Sciatic nerve (tissue), 2 donors: ENCODE measurements at places on chromosomes 6 and 20.

DNA sequence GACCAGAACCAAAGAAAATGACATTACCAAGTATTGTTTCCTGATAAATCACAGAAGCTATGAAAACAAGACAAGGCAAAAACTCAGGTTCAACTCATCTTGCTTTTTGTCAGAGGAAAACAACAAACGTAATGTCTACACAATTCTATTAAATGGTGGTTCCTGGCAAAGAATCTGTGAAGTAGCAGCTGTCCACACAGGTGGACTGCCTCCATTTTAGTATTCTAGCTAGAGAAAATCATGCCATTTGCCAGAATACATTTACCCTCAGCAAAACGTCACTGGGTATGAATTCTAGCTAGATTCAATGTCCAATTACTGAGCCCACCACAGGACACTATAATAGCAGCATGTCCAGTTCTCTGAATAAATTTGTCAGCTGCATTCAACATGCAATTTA lies 125.4 kb downstream of the ADGRB3 start:
- DNase-seq = no peak

- no peak for DNase-seq
Measured at GRCh38 chr6:156977527-156978291, 200.5 kb downstream of the ARID1B start.

- no peak for DNase-seq
Measured at GRCh38 chr6:160121558-160121957, at the start of gene SLC22A1. Gene SLC22A1, plus strand, starts transcription at chr6:160121815. Its CDS starts 121 bp downstream, at chr6:160121936.

DNA sequence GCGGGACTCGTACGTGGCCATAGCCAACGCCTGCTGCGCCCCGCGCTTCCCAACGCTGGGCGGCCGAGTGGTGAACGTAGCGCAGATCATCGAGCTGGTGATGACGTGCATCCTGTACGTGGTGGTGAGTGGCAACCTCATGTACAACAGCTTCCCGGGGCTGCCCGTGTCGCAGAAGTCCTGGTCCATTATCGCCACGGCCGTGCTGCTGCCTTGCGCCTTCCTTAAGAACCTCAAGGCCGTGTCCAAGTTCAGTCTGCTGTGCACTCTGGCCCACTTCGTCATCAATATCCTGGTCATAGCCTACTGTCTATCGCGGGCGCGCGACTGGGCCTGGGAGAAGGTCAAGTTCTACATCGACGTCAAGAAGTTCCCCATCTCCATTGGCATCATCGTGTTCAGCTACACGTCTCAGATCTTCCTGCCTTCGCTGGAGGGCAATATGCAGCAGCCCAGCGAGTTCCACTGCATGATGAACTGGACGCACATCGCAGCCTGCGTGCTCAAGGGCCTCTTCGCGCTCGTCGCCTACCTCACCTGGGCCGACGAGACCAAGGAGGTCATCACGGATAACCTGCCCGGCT lies 3.4 kb downstream of the SLC32A1 start:
- DNase-seq = no peak

GRCh38 chr20:4805663-4806449 lies 84.1 kb downstream of the PRND start:
- no peak for DNase-seq

GRCh38 chr6:37802810-37803209 lies 16.7 kb upstream of the ZFAND3 start:
- no peak for DNase-seq

DNA sequence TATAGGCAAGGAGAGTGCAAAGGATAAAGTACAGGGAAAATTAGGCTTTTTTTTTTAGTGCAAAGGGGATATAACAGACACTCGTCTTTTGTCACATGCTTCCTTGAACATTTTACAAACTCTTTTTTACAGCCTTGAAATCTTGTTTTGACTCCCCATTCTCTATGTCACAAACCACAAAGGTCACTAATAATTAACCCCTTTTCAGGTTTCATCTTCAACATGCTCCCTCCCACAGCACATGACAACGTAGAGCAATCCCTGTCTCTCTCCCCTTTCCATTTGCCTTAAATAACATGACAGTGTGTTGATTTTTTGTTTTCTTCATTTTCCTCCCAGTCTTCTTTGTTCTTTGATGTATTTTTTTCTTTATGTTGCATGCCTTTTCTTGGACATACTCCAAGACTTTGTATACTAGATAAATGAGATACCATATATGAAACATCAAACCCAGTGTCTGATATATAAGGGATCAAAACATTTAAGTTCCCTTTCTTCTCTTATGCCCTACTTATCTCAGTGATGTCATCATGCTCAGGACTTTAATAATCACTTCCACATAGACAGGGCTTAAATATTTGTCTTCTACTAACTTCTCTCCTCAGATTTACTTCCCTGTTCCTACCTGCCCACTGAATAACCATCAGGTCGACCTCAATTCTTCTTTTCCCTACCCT lies 378.7 kb upstream of the HSF2 start:
- no peak for DNase-seq

- no peak for DNase-seq
Measured at GRCh38 chr6:108113557-108114519, 39.3 kb upstream of the OSTM1 start.

DNA sequence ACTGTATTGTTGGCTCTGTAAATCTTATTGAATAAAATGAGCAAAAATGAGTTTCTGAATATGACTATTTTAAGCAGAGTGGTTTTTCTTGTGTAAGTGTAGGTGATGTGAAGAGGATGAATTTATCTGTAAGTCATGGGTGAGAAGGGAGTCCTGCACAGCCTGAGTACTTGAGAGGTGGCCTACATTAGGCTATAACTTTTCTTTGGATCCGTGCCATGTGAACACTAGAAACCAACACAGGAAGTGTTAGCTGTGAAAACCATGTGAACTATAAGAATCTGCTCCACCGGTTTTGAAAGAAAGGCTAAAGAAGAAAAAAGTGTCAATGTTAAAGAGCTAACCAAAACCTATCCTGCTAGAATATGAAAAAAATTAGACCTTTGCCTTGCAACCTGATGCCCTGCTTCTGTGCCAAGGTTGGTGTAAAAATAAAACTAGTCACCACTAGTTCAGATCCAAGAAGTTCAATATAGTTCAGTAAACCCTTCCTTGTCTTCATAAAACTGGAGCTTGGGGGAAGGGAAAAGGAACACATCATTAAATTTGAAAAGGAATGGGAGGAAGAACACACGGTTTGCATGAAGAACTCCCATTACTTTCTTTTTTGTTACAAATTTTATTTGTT lies 21.3 kb downstream of the PLCB1 start:
- no peak for DNase-seq

DNA sequence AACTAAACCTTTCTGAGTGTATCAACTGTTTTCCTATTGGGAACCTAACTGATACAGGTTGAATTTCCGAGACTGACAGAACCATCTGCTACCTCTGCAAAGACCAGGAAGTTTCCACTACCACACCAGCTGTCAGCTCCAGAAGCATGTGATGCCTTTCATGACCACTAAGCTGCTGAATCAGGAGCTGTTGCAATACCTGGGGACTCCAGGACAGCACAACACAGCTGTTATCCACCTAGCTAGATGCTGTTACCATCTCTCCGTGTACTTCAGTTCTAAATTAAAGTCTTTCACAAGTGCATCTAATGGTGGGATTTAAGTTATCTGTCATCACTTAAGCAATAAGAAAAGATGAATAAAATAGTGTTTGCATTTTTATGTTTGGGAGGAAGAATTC lies 158.2 kb upstream of the IMPG1 start:
- no peak for DNase-seq
